ENCODE measurements at places on chromosomes 5 and 9.

DNA sequence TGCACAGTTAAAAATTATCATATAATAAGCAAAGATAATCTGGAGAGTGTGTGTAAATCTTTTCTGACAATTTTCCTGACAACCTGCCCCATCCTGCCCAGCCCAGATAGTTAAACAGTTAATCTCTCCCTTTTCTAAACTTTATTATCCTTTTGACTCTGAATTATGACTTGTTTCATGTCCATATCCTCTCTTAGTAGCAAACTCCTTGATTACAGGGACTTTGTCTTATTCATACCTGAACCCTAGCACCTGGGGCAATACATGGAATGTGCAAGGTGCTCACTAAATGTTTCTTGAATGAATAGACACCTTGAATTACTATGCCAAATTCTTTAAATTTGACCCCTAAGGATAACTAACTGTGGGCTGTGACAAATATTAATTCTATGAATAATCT lies 186.7 kb downstream of the FAM170A start:
- no peak for DNase-seq

DNA sequence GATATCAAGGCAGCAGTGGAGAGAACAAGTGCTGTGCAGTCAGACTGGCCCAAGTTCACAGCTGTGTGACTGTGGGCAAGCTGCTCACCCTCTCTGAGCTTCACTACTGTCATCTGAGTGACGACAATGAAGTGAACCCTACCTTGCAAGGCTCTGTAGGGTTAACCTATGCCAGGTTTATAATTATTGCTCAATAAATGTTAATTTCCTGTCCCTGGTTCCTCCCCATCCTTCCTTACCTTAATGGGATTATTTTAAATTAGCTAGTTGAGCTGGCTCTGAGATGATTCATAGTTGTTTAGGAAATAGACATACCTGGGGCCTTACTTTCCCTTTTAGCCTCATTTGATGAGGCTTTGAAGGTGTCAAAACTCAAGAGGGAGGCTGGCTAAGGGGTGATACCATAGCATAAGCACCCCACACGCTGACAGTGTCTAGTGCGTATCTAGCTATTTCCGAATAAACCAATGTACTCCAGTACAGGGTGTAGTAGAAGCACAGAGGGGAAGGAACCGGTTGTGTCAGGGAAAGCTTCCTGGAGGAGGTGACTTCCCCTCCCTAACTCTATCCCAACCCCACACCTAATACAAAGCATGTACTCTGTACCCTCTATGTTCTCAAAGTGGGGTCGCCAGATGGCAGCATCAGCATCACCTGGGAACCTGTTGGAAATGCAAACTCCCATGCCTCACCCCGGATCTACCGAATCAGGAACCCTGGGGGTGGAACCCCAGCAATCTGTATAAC lies 63.3 kb upstream of the SLC25A51 start:
- DNase-seq: no peak

- no peak for DNase-seq
Observed at GRCh38 chr5:143955141-143955540, 143.2 kb downstream of the HMHB1 start.

DNA sequence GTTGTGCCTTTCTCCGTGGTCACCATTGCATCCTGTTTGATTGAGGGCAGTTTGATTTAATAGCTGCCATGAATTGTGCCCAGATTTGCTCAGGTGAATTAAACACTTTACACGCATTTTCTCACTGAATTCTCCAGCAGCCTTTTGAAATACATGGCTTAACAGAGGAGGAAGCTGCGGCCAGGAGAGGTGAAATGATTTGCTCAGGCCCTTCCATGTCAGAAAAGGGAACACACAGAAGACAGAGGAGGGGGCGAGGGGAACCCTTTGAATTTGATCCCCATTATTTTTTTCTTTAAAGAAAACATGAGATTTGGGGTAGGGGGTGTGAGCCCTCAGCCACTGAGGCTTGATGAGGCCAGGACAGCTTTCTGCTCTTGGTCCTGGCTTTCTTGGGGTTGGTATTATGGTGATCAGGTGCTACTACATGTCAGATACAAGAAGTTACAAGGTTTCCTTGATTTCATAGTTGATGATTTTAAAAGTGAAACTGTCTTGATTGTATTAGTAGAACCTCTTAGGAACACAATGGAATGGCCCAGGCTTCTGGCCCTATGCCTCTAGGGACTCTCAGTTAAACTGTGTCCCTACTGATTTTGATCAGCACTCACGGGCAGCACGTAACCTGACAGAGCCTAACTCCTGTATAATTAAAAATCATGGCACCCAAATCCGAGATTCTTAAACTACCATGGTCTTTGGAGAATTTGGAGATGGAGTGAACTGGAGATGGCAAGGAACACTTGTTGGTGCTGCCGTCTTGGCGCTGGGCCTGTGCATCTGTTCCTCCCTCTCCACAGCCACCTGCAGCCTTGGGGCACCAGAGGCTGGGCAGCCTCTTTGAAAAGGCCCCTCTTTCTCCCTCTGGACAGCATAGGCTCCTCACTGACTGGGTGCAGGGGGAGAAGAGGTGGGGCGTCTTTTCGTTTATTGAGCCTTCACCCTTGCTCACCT lies 107.9 kb downstream of the TRIO start:
- no peak for DNase-seq

Measured in AG08396 (cell line).